ENCODE measurements at places on chromosomes 1 and 21.

- DNase-seq, result no peak
Observed at GRCh38 chr1:43847290-43847689, 86.3 kb upstream of the ARTN start.

DNA sequence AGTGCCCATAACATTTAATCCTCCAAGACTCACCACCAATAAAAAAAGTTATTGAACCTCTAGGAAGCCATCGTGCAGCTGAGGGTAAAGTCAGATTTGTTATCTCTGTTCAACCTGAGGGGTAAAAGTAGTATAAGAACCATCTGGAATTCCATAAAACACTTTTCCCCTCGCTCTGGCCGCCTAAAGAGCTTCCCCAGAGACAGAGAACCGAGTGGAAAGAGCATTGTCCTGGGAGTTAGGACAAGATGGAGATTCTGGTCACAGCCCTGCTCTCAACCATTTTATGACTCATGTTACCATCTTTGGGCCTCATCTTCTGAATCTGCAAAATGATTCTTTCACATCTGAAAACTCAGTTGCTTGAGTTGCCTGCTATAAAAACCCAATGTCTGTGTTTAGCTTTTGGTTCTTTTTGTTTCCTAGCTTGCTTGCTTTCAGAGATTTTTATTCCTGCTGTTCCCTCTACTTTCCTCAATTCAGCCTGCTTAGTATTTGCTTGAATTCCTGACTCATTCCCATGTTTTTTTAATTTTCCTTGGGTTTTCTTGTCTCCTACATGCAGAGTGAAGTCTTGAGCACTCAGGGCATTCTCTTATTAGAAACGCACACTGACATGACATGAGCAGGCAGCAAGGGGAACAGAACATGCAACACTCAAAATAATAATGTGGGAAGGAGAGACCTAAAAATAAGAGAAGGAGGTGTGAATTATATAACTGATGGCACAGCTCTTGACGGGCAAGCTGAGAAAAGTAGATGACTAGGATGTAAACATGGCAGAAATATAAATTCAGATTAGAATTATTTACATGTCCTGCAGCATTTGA, 1.7 kb downstream of the EPHX4 start:
- no peak for DNase-seq

GRCh38 chr1:50978144-50978851, 8.3 kb downstream of the CDKN2C start:
- no peak for DNase-seq

- DNase-seq, result no peak
Observed at GRCh38 chr1:153087652-153088051, 6.7 kb downstream of the SPRR2E start.

GRCh38 chr1:160326418-160326817, 16.6 kb downstream of the COPA start:
- no peak for DNase-seq

- no peak for DNase-seq
Observed at GRCh38 chr1:27727126-27727525, 1.4 kb downstream of the FAM76A start.

- no peak for DNase-seq
Observed at GRCh38 chr1:61427510-61427909, 297.4 kb downstream of the TM2D1 start.
